Psoas muscle (tissue), 8 donors: ENCODE measurements at places on chromosomes 5 and 9. TPM values are rescaled to one million over a fixed set of nuclear protein-coding genes. Genes with fewer than 3 reads are reported as not detected.

DNA sequence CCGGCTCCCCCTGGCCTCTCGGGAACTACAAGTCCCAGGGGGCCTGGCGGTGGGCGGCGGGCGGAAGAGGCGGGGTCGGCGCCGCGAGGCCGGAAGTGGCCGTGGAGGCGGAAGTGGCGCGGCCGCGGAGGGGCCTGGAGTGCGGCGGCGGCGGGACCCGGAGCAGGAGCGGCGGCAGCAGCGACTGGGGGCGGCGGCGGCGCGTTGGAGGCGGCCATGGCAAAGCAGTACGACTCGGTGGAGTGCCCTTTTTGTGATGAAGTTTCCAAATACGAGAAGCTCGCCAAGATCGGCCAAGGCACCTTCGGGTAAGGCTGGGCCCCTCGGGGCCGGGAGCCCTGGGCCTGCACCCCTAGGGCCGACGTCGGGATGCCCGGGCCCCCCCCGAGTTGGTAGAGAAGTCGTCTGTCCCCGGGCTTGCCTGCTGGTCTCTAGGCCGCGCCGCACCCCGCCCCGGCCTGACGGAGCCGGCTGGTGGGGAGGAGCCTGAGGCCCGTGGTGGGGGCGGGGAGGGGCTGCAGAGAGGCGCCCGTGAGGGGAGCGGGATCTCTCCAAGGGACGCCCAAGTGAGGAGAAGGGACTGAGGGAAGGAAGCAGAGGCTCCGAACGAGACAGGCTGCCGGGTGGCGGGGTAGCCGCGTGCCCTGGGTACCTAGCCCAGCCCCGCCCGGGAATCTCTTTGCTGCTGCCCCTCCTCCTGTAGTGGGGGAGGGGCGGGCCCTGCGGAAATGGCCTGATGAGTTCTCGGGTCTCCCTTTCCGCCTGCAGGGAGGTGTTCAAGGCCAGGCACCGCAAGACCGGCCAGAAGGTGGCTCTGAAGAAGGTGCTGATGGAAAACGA is at the start of gene CDK9:
Gene CDK9, plus strand, starts transcription at position 102 of the 840 bp plus-strand sequence. Its CDS starts 115 bp downstream, at position 217.
- DNase-seq = peak; percentile 91
- H3K36me3 ChIP-seq = peaks cover 7% of the 10 kb centered on the region
- H3K4me3 ChIP-seq = peak within 1 kb of the TSS; percentile 96
- H3K27ac ChIP-seq = peak within 1 kb of the TSS; percentile 93
- no peaks in the 10 kb centered on the region for H3K27me3 ChIP-seq

DNA sequence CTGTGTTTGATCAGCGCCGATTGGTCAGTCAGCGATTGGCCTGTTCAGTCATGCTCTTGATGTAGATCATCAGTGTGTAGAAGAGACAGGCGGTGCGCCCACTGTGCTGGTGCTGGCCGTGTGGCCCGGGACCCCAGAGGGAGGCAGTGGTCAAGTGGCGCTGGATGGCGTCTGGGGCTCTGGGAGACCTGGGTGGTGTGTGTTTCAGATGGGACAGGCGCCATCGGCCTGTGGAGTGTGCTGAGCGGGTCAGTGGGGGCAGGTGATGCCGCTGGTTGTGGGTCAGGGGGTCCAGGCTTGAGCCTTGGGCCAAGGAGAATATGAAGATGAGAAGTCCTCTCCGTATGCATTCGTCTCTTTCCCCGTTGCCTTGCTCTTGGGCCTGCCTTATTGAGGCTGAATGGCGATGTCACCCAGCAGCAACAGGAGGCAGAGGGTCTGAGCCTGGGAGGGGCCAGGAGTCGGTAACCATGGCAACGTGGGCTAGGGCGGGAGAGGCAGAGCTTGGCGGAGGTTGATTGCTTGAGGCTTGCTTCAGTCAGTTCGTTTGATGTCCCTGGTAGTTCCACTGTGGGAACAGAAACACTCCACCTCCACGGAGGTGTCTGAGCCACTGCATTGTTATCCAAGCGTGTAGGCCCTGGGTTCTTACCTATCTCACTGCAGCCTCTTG is 117.8 kb upstream of the CACNA1B start:
- no peak overlapping the region for H3K4me3 ChIP-seq
- no peaks in the 10 kb centered on the region for H3K27me3 ChIP-seq
- H3K4me1 ChIP-seq = peaks cover 6% of the 10 kb centered on the region
- DNase-seq = no peak

GRCh38 chr9:31119890-31120454 is 1264.5 kb upstream of the ACO1 start:
- no peak for DNase-seq
- no peaks in the 10 kb centered on the region for H3K4me1 ChIP-seq
- no peaks in the 10 kb centered on the region for H3K27me3 ChIP-seq

ZNF474 gene
- polyA plus RNA-seq = 0.05 TPM

DMRTA1 gene
- 0.21 TPM for polyA plus RNA-seq

TMEM267 gene
- polyA plus RNA-seq = 2.6 TPM
